Activated naive CD4-positive, alpha-beta T cell treated with anti-CD3 and anti-CD28 coated beads, Interleukin-2, amount 10 ng/mL, durations not matched to agents 5 hours and 36 hours (primary cell): ENCODE measurements at places on chromosomes 13 and 19. TPM values are rescaled to one million over a fixed set of nuclear protein-coding genes. Genes with fewer than 3 reads are reported as not detected.

DLL3 gene
- total RNA-seq = 0.14 TPM

CCDC8 gene
- total RNA-seq = not detected

C19orf47 gene
- total RNA-seq = 17.9 TPM

STOML3 gene
- not detected for total RNA-seq
